CD4-positive, alpha-beta T cell treated with Interleukin-10 for 1 hour (primary cell): ENCODE measurements at places on chromosomes 7 and 10.
A peak's percentile ranks its signal among the peaks of the same experiment; 100 is the strongest.

DNA sequence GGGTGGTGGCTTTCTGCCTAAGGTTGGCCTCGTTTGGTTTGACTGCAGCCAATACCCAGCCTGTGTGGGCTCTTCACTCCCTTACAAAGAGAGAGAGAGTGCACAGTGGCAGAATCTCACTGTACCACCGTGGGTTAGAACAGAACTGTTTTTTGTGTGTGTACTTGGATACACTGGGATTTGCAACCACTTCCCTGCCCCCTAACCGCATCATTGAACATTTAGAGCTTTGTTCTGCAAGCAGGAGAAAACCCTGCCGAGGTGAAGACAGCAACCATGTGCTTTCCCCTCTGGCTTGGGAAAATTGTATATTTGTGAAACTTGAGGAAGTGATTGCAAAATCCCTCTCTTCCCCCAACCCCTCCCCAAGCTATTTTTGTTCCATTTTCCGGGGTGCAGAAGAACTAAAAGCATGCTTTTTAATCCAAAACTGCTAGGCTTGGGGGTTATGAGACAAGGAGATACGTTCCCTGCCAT lies 201.2 kb downstream of the TCF7L2 start:
- DNase-seq = peak; percentile 8

GRCh38 chr7:47358357-47358756 lies 223.6 kb downstream of the TNS3 start:
- no peak for DNase-seq

- no peak for DNase-seq
Observed at GRCh38 chr7:32204361-32205018, 134.3 kb upstream of the PDE1C start.

- no peak for DNase-seq
Observed at GRCh38 chr10:49319206-49319605, 20.2 kb downstream of the C10orf71 start.

- no peak for DNase-seq
Observed at GRCh38 chr7:132941428-132941827, 140.5 kb downstream of the CHCHD3 start.

GRCh38 chr7:156675721-156676120 lies 35.1 kb downstream of the RNF32 start:
- DNase-seq = no peak

GRCh38 chr7:142534726-142535122 lies 214.5 kb upstream of the PRSS1 start:
- DNase-seq = no peak

DNA sequence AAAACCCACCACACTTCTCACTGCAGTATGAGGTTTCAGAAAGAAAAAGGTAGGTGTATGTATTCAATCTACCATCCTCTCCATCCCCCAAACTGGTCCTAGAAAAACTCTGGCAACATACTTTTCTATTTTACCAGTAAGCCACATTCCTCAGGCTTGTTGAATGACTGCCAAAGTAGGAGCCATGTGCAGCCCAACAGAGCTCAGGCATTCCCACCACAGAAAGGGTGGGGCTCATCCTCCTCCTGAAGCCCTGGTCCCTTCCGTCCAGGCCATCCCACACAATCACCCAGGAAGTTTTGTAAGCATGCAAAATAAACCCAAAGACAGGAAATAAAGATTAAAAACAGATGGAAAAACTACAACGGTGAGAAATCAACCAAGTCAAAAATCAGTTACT lies 57.2 kb downstream of the MAD1L1 start:
- DNase-seq = no peak
